ENCODE measurements at places on chromosomes 2 and 18. TPM values are rescaled to one million over a fixed set of nuclear protein-coding genes. Genes with fewer than 3 reads are reported as not detected.

The KCNG2 gene
- total RNA-seq = not detected

The IL37 gene
- not detected for total RNA-seq

The TBC1D8 gene
- total RNA-seq = 32.4 TPM

The ACADL gene
- 8.6 TPM for total RNA-seq

The FNDC4 gene
- 9.5 TPM for total RNA-seq

DNA sequence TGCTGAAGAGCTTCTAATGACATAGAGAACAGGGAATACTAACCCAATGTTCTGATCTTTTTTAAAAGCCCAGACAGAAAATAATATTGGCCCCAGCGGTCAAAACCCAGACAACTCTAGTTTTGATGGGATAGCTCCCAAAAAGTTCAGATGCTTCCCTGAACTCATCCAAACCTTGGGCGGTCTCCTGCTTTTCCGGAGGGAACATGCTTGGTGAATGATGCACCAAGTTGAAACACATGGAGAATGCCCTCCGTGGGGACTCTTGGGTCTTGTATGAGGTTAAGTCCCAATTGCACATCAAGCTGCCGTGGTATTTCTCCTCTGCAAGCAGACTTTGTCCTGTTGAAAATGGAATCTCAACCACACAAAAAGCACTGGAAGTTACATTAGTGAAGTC, 120.7 kb upstream of the CTAGE1 start:
- no peak for DNase-seq

GRCh38 chr2:153100151-153100550, 378.4 kb downstream of the RPRM start:
- no peak for DNase-seq

DNA sequence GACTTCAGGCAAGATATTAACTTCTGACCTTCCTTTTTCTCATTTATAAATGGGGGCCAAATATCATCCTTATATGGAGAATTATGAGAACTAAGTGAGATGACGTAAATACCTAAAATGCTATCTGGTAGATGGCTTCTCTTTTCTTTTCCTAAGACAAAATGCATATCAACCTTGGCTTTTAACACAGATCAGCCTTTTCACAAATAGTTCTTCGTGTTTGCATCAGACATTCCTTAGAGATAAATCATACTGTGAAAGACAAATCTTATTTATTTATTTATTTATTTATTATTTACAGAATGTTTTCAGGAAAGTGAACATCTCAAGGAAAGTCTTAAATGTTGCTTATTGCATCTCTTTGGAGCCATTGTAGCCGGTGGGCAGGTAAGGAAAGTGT, 62.8 kb downstream of the NBEAL1 start:
- DNase-seq = no peak

- no peak for DNase-seq
These were observed 107.0 kb upstream of the SLC35G4 start for GRCh38 chr18:11502368-11502767.

DNA sequence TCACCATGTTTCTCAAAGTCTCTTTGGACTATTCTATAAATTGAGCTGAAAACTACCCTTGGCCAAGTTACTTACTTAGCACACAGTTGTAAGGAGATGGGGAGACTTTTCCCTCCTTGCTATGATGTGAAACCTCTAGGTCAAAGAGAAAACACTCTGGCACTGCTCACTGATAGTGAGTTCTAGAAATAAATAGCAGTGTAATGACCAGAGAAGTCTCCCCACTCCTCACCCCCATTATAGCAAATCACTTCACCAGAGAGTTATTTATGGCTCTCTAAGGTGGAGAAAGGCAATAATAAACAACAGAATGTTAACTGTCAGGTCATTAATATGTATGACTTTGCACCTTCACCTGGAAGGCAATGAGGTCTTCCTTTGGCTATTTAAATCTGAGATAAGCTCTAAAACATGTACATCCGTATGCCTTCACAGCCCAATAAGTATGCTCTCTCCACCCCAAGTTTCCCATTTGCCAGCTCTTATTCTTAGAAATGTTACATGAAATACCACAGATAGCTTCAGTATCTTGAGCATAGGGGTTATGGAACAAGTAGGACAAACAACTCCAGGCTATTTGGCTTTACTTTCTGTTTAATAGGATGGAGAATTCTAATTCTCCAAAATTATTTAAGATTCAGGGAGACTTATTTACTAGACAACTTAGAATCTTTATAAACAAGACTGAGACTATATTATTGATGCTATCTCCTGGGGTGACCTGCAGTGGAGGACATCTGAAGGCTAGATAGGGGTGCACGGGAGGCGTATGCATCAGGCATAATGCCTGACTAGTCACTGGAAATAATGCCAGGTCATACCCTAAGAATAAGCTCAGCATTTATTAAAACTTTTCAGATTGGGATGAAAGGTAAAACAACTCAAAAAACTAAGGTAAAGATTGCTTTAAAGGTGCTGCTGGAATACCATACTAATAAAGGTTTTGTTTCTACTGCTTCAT, 65.3 kb upstream of the DTNB start:
- DNase-seq = no peak

DNA sequence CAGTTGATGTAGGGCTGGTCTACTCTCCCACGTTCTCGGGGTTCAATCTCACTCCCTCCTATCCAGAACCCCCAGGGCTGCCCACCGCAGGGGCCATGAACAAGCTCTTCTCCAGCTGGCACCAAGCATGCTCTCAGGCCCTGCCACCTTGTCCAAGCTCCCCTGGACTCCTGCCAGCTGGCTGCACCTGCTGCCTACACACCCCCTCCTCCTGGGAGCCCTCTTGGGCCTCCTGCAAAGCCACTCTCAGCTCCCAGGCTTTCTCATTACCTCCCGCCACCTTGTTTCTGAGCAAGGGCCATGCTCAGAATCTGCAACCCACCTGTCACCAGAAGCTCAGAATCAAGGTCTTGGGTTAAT, 56.0 kb downstream of the HDAC4 start:
- peak; percentile 45 for DNase-seq

GRCh38 chr2:108621087-108621559, 86.9 kb downstream of the LIMS1 start:
- peak; percentile 41 for DNase-seq
